ENCODE measurements at places on chromosomes 4 and X.

DNA sequence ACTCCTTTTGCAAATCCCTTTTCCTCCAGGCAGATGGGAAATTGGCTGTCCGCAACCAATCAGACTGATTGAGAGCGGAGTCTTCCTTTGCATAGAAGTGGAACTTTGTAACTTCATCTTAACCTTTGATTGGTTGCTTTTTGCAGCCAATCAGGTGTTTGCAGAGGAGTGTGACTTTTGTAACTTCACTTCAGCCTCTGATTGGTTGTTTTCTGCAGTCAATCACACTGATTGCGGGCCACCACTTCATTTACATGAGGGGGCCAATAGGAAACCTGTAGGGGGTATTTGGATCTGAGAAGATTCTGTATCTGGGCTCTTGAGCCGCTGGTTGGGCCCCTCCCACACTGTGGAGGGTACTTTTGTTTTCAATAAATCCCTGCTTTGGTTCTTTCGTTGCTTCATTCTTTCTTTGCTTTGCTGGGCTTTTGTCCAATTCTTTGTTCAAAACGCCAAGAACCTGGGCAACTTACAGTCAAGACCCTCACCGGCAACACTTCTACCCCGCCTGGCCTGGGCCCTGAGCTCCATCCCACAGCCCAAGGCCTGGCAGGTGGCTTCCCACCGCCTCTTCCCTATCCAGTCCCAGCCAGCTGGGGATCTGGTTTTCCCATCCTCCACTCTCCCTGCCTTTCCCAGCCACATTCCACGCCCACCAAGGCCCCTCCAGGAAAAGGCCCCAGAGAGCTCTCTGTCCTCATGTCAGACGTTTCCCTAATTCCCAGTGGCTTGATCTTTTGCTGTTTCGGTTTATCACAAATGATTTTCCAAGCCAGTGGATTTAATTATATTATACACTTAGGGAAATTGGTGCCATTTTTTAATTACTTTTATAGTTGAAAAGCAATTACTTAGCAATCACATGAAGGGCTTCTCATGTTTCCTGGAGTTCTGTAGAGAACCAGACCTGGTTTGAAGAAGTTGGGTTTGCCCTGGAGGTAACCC is 110.2 kb upstream of the STX18 start:
- DNase-seq: no peak

GRCh38 chr4:15689540-15689939 is 7.9 kb downstream of the FAM200B start:
- DNase-seq: no peak

- DNase-seq: no peak
These were observed 39.4 kb downstream of the MGST2 start for GRCh38 chr4:139704915-139705485.

GRCh38 chrX:84216881-84217280 is 28.9 kb upstream of the RPS6KA6 start:
- DNase-seq: no peak

GRCh38 chrX:7996414-7996813 is 69.2 kb upstream of the PNPLA4 start:
- peak; percentile 33 for DNase-seq

- no peak for DNase-seq
These were observed 105.3 kb downstream of the ADAMTS3 start for GRCh38 chr4:72463724-72464123.

- DNase-seq: no peak
These were observed 70.9 kb downstream of the INTS12 start for GRCh38 chr4:105637408-105638176.

DNA sequence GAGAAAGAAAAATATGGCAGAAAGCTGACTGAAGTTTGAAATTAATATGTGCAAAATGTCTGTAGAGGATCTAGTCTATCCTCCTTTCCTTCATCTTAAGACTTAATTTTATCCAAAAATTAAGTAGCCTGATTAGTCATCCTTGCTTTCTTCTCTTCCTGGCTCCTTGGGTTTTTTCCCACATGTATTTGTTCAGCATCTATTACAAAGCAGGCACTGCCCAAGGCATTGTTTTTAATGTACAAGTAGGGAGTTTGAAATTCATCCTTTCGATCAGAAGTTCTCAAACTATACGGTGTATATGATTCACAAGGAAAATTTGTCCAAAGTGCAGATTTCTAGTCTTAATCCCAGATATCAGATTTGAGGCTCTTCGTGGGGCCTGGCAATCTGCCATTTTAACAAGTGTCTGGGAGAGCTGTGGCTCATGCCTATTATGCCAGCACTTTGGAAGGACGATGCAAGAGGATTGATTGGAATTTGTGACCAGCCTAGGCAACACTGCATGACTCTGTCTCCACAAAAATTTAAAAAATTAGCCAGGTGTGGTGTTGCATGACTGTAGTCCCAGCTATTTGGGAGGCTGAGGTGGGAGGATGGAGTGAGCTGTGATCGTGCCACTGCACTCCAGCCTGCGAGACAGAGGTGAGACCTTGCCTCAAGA is 19.4 kb upstream of the YTHDC1 start:
- DNase-seq: no peak

- DNase-seq: no peak
These were observed 48.8 kb downstream of the MAP7D2 start for GRCh38 chrX:20067709-20068561.

DNA sequence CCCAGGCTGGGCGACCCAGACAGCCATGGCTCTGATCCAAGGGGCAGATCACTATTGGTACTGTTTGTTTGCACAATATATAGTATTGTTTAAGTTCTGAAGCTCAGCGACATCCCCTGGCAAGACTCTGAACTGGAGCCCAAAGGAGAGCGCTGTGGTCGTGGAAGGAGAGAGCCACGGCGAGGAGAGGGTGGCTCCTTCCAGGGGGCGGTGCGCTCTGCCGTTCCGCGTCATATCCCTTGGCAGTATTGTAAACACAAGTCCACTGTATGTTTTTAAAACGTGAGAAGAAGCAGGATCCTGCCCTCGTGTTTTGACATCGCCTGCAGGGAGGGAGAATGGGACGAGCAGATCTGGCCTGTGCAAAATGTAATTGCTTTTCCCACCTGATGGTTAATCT is 185.5 kb downstream of the RAB28 start:
- no peak for DNase-seq

DNA sequence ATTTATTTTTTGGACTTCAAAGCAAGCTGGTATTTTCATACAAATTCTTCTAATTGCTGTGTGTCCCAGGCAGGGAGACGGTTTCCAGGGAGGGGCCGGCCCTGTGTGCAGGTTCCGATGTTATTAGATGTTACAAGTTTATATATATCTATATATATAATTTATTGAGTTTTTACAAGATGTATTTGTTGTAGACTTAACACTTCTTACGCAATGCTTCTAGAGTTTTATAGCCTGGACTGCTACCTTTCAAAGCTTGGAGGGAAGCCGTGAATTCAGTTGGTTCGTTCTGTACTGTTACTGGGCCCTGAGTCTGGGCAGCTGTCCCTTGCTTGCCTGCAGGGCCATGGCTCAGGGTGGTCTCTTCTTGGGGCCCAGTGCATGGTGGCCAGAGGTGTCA is 15.3 kb downstream of the FGFR3 start:
- DNase-seq: no peak

DNA sequence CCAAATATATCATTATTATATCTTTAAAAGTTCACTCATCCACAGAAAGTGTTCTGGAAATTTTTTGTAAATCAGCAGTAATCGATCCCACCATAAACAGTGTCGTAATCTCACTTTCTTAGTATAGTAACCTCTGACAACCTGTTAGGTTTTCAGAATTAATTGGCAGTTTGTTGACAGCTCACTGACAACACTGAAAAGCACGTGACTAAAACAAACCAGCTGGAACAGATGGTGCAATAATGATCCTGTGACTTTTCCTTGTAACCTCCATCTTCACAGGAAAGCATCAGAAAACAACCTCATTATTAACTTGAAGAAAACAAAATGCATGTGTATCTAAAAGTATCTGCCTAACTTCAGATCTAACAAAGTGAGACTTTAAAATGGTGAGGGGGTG is 48.5 kb downstream of the FSTL5 start:
- no peak for DNase-seq

GRCh38 chr4:148542922-148543623 is 100.9 kb upstream of the NR3C2 start:
- no peak for DNase-seq

DNA sequence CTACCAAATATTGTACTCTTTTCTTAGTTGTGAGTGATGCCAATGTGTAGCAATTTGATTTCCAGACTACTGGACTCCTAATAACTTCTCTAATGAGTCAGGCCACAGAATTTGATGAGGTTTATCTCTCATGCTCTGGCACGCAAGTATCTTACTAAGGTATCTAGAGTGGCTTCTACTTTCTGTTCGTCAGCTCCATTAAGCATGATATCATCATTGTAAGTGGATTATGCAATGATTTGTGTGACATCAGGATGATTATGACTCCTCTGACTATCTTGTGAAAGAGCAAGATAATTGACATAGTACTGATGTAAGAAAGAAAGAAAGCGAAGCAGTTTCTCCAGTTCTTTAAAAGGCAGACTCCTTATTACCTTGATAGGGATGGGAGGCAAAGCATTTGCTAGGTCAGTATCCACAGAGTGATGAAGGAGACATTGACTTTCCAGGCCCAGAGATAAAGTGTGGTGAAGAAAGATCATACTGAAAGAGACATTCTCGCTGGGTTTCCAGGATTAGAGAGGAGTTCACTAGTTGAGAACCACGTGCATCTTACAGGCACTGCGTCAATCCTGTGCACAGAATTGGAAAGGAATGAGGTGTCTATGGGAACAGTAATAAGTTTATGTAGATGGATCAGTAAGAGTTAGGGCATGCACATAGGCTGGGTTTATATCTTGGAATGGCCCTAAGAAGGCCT is 161.9 kb upstream of the STK26 start:
- no peak for DNase-seq

DNA sequence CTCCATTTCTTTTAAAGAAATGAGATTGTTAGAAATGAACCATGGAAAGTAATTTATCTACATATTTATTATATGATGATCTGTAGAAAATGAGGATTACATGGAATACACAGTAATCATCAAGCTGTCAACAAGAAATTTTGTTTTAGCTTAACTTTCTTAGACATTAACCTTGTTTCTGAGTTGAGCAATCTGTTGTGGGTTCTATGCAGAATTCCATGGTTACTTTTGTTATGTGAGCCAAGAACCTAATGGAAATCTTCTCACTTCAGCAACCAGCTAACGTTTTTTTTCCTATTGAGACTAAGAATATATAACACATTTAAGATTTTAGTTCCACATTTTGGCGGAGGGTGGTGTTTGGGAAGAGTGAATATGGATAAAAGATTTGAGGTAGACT is 136.1 kb upstream of the SLC4A4 start:
- DNase-seq: no peak

GRCh38 chr4:73599182-73599581 is 21.1 kb downstream of the RASSF6 start:
- DNase-seq: no peak

GRCh38 chr4:109238746-109239145 is 63.7 kb downstream of the COL25A1 start:
- no peak for DNase-seq

DNA sequence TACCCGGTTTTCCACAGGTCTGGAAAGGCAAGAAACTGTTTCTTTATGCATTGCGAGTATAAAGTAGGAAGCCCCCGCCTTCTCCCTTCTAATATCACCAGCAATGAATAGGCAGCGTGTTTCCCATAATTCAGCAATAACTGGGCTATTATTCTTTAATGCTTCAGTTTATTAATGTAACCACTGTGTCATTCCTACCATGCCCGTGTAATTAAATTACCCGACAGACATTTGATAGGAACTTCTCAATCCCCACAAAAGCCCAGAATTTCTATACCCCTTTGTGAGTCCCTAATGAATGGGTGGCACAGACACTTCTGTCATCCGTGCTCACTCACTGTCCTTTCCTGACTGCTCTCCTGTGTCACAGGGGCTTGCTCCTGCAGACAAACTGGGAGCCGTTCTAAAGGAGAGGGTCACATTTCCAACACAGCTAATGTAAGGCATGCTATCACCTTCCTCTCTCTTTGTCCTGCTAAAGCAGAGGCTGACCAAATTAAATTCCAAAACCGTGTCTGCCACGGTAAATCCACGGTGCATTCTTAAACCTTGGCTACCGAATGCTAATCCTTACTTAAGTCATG is 108.5 kb upstream of the MID1 start:
- no peak for DNase-seq

DNA sequence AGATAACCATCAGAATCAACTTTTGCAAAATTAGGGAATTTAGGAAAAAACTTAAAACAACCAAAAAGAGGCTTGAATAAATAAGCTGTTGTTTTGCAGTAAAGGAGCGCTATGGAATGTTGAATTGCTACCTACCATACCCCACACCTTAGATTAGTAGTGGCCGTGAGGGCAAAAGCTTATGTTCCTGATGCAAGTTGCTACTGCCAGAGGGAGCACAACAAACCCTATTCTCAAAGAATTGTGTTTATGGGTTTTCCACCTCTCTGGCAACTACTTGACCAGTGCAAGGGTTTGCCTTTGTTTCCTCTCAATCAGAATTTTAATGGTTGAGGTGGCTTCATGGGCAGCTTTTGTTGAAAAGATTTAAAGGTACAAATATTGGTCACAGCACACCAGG is 268.1 kb downstream of the LAS1L start:
- no peak for DNase-seq

DNA sequence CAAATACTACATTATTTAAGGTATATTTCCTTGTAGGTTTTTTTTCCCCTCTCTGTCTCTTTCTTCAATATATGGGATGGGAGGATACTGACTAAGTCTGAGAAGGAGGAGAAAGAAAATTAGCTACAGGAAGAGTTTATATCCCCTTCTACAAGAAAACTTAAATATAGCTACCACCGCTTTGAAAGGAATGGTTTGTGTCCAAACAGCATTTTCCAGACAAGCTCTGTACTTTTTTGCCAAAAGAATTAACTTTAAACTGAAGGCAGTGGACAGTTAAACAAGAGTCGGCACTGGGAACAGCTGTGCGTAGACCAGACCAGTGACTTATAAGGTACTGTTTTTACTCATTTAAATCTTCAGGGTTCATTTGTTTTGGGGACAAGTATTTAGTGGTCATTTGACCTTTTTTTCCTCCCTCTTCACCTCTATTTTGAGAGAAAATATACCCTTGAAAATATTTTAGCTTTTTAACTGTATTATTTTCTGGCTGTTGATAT is 303.7 kb downstream of the ARHGAP24 start:
- no peak for DNase-seq

DNA sequence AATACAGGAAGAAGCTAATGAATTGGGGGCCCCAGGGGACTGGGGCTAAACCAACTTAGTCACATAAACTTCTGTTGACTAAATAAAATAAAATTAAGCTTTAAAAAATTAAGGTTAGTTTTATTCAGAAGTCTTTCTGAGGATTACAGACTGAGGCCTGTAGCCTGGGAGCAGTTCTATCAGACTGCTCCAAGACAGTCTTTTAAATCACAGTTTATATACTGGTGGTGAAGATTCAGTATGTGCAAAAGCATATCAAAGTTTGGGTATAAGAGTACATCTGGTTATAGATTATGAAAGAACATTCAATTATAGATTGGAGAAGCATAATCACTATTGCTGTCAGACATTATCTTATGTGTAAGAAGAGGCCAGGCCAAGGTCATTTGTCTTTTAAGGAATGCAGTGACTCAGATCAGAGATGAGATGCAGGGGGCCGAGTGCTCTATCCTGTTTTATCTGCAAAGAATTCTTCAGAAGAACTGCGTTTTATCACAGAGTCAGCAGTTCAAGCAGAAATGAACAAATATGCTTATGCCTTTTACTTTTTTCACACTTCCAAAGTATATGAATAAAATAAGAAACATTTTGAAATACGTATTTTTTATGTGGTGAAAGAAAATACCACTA is 109.4 kb downstream of the PDHA2 start:
- DNase-seq: no peak
